NCI-H1436 (cell line): ENCODE measurements at places on chromosomes 2 and 18.

GRCh38 chr2:63614983-63615945 lies 26.5 kb downstream of the MDH1 start:
- no peak for DNase-seq

DNA sequence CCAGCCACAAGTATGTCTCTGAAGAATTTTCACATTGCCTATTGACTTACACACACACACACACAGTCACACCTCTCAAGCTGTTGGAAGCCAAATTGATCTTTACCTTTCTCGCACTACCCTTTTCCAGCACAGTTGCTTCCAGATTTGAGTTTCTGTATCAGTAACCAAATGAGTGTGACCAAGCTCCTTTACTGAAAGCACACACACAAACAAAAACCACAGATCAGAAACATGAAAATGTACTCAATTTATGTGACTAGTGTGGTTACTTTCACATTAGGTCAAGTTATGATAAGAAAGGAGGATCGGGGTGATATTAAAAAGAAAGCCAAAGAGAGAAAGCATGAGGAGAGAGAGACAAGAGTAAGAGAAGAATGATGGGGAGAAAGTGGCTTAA lies 993.9 kb upstream of the POU3F3 start:
- DNase-seq = no peak

DNA sequence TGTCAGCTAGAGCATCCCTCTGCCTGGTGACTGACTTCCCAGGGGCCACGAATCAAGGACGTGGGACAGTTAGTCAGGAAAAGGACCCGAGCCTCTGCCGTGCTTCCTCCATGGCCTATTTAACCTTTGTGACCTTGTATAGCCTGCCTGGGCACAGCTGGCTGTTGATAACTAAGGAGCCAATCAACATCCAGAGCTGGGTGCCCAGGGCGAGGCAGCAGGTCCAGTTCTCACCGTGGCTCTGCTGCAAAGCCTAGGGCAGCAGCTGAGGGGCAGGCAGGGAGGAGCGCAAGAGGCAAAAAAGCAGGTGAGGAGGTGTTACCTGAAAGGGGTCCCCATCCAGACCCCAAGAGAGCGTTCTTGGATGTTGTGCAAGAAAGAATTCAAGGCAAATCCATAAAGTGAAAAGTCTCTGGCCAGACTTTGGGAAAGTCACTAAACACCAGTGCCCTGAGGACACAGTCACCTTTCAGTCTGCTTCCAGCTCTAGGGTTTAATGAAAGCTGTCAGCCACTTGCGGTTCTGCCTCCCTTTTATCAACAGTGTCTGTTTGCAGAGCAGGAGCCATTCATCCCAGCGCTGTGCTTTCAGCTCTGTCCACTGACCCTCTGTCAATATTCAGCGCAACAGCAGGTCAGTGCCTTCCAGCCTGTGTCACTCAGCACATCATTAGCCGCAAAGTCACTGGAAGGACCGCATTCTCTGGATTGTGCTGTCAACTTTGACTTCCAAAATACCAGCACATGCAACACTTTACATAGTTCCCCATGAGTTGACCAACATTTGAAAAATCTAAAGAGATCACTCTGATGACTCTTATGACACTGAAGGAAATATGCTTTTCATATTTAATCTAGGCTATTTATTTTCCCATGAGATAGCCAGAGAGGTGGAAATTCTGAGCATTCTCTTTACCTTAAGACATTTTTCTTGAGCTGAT lies 38.6 kb upstream of the ASAP2 start:
- no peak for DNase-seq

- DNase-seq = no peak
These were observed 88.6 kb upstream of the ZNF532 start for GRCh38 chr18:58776084-58776483.

GRCh38 chr2:164046040-164046439 lies 310.2 kb upstream of the FIGN start:
- DNase-seq = no peak

GRCh38 chr2:15159751-15160177 lies 401.4 kb downstream of the NBAS start:
- DNase-seq = no peak

DNA sequence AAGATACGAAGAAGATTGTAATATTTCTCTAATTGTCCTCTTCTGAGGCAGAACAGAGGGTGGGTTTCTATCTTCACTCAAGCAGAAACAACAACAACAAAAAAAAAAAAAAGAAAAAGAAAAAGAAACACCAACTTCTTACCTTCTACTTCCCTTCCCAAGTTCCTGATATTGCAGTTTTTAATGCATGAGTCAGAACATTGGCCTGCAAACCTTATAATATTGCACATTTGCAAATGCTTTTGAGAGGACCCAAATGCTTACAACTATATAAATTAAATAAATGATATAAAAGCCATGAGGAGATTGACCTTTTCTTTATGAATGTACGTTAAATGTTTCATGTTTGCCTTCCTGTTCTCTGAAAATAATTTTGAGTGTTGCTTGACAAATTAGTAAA lies 37.3 kb downstream of the PAX3 start:
- DNase-seq = no peak

- DNase-seq = no peak
These were observed 342.8 kb upstream of the RAB6C start for GRCh38 chr2:129636692-129637091.

GRCh38 chr2:195181059-195181705 lies 475.8 kb upstream of the SLC39A10 start:
- DNase-seq = no peak
